ENCODE measurements at places on chromosomes 7 and 10. TPM values are rescaled to one million over a fixed set of nuclear protein-coding genes. Genes with fewer than 3 reads are reported as not detected.

The RTKN2 gene
- polyA plus RNA-seq, result 0.15 TPM

The WNT2 gene
- 0.61 TPM for polyA plus RNA-seq

DNA sequence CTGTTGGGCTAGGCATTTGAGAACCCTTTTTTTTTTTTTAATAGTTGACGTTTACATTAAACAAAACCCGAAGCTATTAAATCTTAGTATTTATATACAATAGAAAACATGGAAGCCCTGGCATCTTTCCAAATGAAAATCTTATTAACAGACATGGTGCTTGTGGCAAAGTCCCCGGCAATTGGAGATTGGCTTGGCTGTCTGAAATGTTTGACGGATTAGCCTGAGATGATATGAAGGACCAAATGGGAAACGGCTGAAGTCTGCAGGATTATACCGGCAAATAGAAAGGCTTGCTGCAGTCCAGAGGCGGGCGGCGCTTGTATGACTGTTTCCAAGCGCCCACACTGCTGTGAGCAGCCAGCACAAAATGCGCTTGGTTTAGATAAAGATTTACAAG is 105.6 kb downstream of the BUB3 start:
- no peak overlapping the region for H3K27ac ChIP-seq
- no peak overlapping the region for H3K4me3 ChIP-seq
- peak; percentile 23 for DNase-seq
- H3K27me3 ChIP-seq, result no peaks in the 10 kb centered on the region

DNA sequence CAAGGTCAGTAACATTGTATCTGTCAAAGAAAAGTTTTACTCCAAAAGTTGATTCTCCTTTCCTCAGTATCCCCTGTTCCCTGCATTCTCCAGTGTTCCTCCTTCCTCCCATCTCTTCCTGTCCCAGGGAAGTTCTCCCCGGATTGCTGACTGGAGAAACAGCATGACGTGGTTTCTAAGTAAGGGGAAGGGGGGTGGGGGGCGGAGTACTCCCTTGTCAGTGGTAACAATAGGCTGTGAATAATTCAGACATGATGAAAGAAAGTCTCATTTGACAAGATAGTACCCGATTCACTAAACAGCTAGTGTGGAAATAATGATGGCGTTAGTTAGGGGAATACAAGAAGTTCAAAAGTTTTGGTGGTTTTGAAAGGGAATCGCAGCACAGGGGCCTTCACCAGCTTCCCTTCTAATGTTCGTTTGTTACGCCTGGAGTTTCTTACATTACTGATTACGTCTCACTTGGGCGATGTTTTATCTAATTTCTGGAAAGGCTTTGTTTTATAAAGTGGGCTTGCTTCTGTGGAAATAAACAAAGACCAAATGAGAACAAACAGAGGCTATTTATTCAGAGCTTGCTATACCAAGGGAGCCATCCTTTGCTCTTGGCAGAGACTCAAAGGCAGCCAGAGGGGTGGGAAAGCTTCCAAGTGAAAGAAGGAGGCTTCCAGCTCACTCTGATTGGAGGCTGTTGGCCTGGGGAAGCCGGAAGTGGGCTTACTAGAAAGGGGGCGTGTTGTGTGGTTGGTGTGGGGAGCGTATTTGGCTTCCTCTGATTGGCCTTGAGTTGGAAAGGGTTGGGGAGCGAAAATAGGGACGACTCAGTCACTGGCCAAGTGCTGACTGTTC is 453.7 kb downstream of the SDK1 start:
- no peaks in the 10 kb centered on the region for H3K27me3 ChIP-seq
- no peaks in the 10 kb centered on the region for H3K36me3 ChIP-seq
- DNase-seq, result peak; percentile 82
- H3K4me1 ChIP-seq, result no peaks in the 10 kb centered on the region
- H3K27ac ChIP-seq, result peak overlapping the region; percentile 30

The SPDYE16 gene
- 0.03 TPM for polyA plus RNA-seq

DNA sequence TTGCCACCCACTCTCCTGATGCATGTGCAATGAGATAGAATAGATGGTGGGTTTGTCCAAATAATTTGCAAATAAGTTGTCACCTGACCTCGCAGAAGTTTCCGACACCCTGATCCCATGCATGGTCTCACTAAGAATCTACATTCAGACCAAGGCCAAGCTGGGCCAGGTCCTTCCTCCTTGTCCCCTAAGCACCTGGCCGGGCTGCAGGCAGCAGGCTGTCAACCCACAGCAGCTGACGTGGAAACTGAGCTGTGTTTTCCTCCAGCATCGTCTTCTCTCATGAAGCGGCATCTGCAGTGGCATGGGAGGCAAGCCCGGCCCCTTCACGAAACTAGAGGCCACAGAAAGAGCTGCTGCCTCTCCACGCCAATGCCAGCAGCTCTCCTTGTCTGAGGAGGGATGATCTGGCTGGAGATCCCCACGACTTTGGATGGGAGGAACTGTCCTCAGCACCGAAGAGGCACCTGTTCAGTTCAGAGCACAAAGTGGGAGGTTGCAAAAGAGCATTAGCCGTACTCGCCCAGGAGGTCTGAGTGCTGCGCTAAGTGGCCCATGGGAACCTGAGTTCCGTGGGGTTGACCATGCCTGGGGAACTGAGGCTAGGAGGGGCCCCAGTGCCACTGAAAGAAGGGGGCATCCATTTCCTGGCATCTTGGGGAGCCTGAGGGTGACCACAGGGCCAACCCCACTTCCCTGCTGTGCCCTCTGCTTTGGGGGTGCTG is 110.5 kb upstream of the INSIG1 start:
- no peaks in the 10 kb centered on the region for H3K4me1 ChIP-seq
- no peaks in the 10 kb centered on the region for H3K36me3 ChIP-seq
- no peaks in the 10 kb centered on the region for H3K27me3 ChIP-seq

All from stomach (tissue), 19 donors.